ENCODE measurements at places on chromosomes 4 and X. TPM values are rescaled to one million over a fixed set of nuclear protein-coding genes. Genes with fewer than 3 reads are reported as not detected.
A peak's percentile ranks its signal among the peaks of the same experiment; 100 is the strongest.

Gene LINC00632
- total RNA-seq = 45.4 TPM

DNA sequence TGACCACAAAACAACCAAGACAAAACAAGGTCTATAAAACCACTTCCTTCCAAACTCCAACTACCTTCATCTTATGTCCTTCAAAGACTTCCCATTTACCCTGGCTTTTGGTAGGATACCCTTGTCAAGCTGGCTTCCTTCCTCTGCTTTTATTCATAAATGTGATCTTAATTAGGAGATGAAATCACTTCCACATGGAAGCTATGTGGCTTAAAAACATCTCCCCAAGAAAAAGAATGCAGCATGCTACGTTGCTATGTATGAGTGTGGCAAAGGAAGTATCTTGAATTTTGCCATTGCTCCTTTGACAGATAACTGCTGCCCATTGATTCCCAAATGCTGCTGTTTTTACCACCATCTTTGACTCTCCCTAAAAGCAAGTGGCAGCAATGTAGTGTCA lies 46.4 kb upstream of the VEGFD start:
- no peaks in the 10 kb centered on the region for H3K4me1 ChIP-seq
- DNase-seq = no peak
- no peak overlapping the region for H3K4me3 ChIP-seq
- no peak overlapping the region for H3K27ac ChIP-seq
- no peaks in the 10 kb centered on the region for H3K36me3 ChIP-seq
- no peaks in the 10 kb centered on the region for H3K27me3 ChIP-seq

- no peak overlapping the region for H3K4me3 ChIP-seq
- no peaks in the 10 kb centered on the region for H3K27me3 ChIP-seq
- H3K4me1 ChIP-seq = no peaks in the 10 kb centered on the region
- no peak for DNase-seq
- H3K27ac ChIP-seq = no peak overlapping the region
Measured at GRCh38 chrX:137166591-137166990, 132.8 kb upstream of the GPR101 start.

GRCh38 chr4:113534711-113535110 lies 226.8 kb downstream of the CAMK2D start:
- no peak overlapping the region for H3K27ac ChIP-seq
- H3K36me3 ChIP-seq = peaks cover 15% of the 10 kb centered on the region
- no peak overlapping the region for H3K4me3 ChIP-seq
- H3K4me1 ChIP-seq = no peaks in the 10 kb centered on the region

Gene RHOXF2
- not detected for total RNA-seq

GRCh38 chrX:108306086-108306485 lies 132.1 kb downstream of the COL4A6 start:
- H3K4me1 ChIP-seq = peaks cover 23% of the 10 kb centered on the region
- H3K36me3 ChIP-seq = no peaks in the 10 kb centered on the region
- no peak for DNase-seq
- H3K4me3 ChIP-seq = no peak overlapping the region
- no peaks in the 10 kb centered on the region for H3K27me3 ChIP-seq
- H3K27ac ChIP-seq = no peak overlapping the region

Gene NXF2
- not detected for total RNA-seq

- DNase-seq = no peak
- no peaks in the 10 kb centered on the region for H3K36me3 ChIP-seq
- H3K4me1 ChIP-seq = no peaks in the 10 kb centered on the region
- H3K27ac ChIP-seq = no peak overlapping the region
Measured at GRCh38 chr4:86706923-86707597, 112.9 kb downstream of the PTPN13 start.

Gene LRP2BP
- not detected for total RNA-seq

GRCh38 chr4:52841682-52842456 lies 20.2 kb upstream of the RASL11B start:
- peak overlapping the region; percentile 21 for H3K27ac ChIP-seq
- H3K4me3 ChIP-seq = no peak overlapping the region
- H3K27me3 ChIP-seq = no peaks in the 10 kb centered on the region
- H3K36me3 ChIP-seq = no peaks in the 10 kb centered on the region

Gene NONO
- total RNA-seq = 332 TPM

DNA sequence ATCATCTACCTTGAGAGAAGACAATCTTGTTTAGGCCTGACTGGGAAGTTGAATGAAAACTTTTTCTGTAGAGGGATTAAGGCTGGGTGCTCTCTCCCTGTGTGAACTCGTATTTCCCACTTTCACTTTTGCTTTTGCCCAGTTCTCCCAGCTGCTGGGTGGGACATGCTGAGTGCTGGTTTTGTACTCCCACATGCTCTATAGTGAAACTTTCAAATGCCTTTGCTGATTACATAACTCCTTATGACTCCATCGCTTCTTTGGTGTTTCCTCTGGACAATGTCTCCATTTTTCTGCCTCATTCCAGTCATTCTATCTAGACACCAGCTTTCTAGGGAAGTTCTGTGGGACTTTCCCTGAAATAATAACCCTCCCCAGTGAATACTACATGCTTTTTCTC lies 100.5 kb downstream of the CLNK start:
- H3K27ac ChIP-seq = no peak overlapping the region
- no peaks in the 10 kb centered on the region for H3K27me3 ChIP-seq
- peak; percentile 83 for DNase-seq
- H3K36me3 ChIP-seq = no peaks in the 10 kb centered on the region

GRCh38 chr4:167906851-167907250 lies 185.5 kb upstream of the ANXA10 start:
- no peaks in the 10 kb centered on the region for H3K27me3 ChIP-seq
- H3K4me3 ChIP-seq = no peak overlapping the region
- no peak for DNase-seq
- H3K4me1 ChIP-seq = no peaks in the 10 kb centered on the region

DNA sequence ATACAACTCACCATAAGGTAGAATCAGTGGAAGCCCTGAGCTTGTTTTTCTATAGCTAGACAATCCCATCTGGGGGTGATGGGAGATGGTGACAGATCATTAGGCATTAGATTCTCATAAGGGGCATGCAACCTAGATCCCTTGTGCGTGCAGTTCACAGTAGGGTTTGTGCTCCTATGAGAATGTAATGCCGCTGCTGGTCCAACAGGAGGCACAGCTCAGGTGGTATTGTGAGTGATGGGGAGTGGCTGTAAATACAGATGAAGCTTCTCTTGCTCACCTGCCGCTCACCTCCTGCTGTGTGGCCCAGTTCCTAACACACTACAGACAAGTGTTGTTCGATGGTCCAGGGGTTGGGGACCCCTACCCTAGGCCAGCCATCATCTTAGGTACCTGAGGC lies 5.9 kb upstream of the GATB start:
- no peaks in the 10 kb centered on the region for H3K4me1 ChIP-seq
- H3K4me3 ChIP-seq = no peak overlapping the region
- H3K27ac ChIP-seq = no peak overlapping the region

DNA sequence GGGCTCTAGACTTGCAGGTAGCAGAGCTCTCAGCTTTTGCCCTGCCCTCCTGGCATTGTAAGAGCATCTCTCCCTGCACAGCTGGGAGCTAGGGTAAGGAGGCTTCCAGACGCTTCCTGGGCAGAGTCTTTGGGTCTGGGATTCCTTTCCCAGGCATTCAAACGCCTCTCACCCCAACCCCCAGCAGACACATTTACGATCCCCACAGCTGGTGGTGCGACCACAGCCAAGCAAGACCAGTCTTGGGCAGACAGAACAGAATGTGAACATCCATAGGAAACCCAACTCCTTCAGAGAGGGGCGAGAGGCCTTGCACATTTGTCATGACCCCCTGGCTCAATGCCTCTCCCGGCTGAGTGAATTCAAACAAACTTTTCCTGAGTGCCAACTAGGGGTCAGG lies 38.1 kb upstream of the CD99L2 start:
- H3K27me3 ChIP-seq = no peaks in the 10 kb centered on the region
- H3K4me1 ChIP-seq = no peaks in the 10 kb centered on the region
- no peaks in the 10 kb centered on the region for H3K36me3 ChIP-seq
- H3K27ac ChIP-seq = no peak overlapping the region
- no peak for DNase-seq

Gene GNL3L
- 19.4 TPM for total RNA-seq

DNA sequence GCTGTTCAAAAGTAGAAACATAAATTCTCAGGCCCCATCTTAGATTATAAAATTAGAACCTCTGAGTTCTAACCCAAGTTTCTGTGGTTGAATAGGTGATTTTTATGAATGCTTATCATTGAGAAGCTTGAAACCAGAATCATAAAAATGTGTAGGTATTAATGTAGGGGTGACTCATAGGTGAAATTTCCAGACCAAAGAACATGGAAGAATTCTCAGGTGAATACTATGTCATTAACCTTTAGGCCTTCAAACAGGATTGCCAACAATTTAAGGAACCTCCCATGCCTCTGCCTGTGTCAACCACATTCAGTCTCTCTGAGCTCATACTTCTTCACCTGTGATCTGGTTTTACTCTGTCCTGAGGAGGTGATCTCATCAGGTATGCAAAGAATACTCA lies 177.8 kb downstream of the NPFFR2 start:
- no peaks in the 10 kb centered on the region for H3K27me3 ChIP-seq
- no peak overlapping the region for H3K27ac ChIP-seq
- H3K4me1 ChIP-seq = no peaks in the 10 kb centered on the region
- no peaks in the 10 kb centered on the region for H3K36me3 ChIP-seq
- no peak for DNase-seq

DNA sequence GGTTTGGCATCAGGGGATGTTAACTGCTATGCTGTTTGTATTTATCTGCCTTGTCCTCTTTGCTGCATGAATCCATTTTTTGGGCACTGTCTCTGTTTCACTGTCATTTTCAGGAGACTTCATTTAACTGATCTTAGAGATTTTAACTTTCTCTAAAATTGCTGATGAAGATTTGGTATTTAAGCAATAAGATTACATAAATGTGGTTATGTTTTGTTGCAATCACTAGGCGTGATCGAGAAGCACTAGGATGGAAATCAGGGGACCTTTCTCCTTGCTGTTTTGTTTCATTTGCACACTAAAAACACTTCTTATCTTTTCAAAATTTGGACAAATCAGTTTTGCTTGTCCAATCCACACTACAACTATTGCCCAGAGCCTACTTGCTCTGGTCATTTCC lies 15.4 kb downstream of the CXCL2 start:
- H3K36me3 ChIP-seq = no peaks in the 10 kb centered on the region
- no peak for DNase-seq
- H3K4me3 ChIP-seq = no peak overlapping the region
- no peaks in the 10 kb centered on the region for H3K4me1 ChIP-seq
- no peaks in the 10 kb centered on the region for H3K27me3 ChIP-seq
- no peak overlapping the region for H3K27ac ChIP-seq

Gene PLXNA3
- total RNA-seq = 9.9 TPM

GRCh38 chrX:96721354-96721753 lies 36.7 kb downstream of the DIAPH2 start:
- no peaks in the 10 kb centered on the region for H3K36me3 ChIP-seq
- peaks cover 6% of the 10 kb centered on the region for H3K27me3 ChIP-seq
- DNase-seq = no peak
- no peak overlapping the region for H3K27ac ChIP-seq
- peaks cover 13% of the 10 kb centered on the region for H3K4me1 ChIP-seq

Gene PARM1
- 11.6 TPM for total RNA-seq

GRCh38 chr4:6724421-6725111 lies 8.6 kb downstream of the BLOC1S4 start:
- peaks cover 6% of the 10 kb centered on the region for H3K4me1 ChIP-seq
- no peaks in the 10 kb centered on the region for H3K27me3 ChIP-seq
- no peak overlapping the region for H3K27ac ChIP-seq
- H3K4me3 ChIP-seq = no peak overlapping the region
- DNase-seq = no peak

DNA sequence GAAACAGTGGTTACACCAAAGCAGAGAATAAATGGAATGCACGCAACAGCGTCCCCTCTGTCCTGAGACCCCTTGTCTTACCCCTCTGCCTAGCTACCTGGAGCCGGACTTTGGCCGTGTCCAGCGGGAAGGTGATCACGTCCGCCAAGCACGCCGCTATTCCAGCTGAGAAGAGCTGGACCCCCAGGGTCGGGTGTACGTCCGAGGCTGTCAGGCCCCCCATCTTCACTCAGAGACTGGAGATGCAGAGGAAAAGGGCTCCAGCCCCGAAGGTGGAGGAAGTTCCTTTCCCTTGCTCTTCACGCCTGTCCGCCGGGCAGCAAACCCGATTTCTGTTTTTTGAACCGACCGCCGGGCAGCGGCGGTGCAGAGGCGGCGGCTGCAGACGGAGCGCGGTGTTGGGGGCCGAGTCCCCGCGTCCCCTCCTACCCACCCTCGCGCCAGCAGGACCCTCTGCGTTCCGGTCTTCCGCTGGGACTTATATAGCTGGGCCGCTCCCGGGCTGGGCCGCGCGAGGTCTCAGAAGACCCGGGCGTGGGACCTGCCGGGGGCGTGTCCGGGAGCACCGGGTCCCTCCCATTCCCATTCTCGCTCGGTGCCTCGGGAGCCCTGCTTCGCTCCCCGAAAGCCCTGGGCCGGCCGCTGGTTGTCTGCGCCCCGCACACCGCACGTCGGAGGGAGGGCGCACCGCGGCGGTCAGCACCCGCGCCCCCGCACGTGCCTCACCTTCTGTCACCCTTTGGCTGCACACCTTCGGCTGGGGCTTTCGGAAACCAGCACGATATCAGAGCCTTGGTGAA lies at the start of gene UCP1:
UCP1 (minus strand) TSS at position 455 of the 800 bp plus-strand sequence; CDS start at position 223, 232 bp downstream.
- peak within 1 kb of the TSS; percentile 55 for H3K4me3 ChIP-seq
- peak; percentile 35 for DNase-seq
- H3K36me3 ChIP-seq = no peaks in the 10 kb centered on the region
- peaks cover 76% of the 10 kb centered on the region for H3K27me3 ChIP-seq
- no peak within 1 kb of the TSS for H3K27ac ChIP-seq
- H3K4me1 ChIP-seq = peaks cover 20% of the 10 kb centered on the region

DNA sequence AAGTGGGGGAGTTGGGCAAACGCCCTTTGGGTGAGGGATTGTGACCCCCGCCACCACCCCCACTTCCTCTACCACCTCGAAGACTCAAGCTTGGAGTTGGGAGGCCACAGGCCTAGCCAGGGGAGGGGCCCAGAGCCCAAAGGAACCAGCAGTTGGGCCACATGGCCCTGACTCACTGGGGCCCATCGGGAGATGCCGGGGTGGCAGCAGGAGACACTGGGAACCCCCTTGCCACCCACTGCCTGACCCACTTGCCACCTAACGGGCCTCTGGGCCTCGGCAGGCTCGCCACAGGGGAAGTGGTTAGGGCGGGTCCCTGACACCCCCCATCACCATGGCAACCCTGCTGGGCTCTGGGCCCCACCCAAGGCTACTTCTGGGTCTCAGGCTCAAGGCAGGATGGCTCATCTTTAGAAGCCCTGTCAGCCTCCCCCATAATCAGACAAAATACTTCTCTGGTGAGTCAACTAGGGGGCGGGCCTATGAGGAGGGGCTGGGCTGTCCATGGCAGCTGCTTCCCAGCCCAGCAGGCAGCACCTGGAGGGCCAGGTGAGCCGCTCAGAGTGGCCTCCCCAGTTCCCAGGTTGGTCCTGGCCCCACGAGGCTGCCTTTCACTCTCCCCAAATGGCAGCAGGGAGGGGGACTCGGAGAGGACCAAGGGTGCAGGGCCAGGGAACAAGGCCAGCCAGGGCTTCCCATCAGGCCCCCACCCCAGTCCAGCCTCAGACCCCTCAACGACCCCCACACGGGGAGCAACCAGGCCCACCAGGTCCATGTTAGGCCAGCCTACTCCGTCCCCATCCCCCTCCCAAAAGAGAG lies 5.6 kb downstream of the FLNA start:
- H3K27ac ChIP-seq = peak overlapping the region; percentile 86
- DNase-seq = peak; percentile 88
- H3K36me3 ChIP-seq = peaks cover 23% of the 10 kb centered on the region
- H3K27me3 ChIP-seq = no peaks in the 10 kb centered on the region
- H3K4me3 ChIP-seq = peak overlapping the region; percentile 85
